Colonic mucosa (tissue), 4 donors: ENCODE measurements at places on chromosomes 12 and 14.
A peak's percentile ranks its signal among the peaks of the same experiment; 100 is the strongest.

DNA sequence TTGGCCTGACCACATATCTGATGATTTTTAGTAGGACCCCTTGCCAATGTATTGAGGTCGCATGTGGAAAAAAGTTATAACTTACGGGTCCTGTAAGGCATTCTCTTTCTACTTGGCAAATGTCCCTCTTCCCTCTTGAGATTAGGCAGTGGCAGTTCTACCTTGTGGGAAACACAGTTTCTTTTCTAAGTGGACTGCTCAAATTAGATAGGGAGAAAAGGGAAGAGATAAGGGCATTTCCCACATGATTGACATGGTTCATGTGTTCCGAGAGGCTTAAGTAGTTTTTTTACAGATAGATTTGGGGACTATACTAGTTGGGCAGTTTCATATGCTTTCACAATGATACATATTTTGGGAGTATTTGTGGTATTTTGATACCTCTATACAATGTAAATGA lies 154.7 kb downstream of the FBXL14 start:
- DNase-seq = no peak

- no peak for DNase-seq
Observed at GRCh38 chr12:100995201-100995600, 200.6 kb downstream of the ANO4 start.

DNA sequence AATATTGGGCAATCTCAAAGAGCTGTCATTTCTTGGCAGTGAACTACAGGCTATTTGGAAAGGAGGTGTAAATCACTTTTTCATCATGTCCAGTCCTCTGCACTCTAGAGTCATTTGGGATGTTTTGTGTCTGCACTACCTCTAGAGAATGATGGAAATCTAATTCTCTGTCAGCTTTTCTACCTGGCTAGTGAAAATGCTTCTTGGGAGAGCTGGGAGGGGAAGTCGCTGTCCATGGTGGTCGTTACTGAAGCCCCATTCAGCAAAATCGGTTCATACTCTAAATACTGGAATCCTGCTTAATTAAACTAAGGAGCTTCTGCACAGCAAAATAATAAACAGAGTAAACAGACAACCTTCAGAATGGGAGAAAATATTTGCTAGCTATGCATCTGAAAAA lies 251.8 kb downstream of the APAF1 start:
- no peak for DNase-seq

DNA sequence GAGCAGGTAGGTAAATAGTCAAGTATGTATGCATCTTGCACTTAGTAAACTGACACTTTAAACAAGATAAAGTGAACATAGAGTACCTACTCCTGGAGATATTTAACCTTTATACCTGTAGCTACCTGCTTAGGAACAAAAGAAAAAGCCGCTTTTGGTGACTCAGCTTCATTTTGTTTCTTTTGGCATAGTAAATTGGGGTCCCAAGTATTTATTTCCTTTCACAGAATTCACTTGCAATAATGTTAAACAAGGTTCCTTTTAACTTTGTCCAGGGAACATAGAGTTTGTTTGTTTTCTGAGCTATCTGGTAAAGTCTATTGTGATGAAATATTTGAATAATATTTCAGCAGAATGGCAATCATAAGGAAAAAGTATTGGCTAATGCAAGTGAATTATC lies 20.0 kb downstream of the SLCO1B3 start:
- no peak for DNase-seq

DNA sequence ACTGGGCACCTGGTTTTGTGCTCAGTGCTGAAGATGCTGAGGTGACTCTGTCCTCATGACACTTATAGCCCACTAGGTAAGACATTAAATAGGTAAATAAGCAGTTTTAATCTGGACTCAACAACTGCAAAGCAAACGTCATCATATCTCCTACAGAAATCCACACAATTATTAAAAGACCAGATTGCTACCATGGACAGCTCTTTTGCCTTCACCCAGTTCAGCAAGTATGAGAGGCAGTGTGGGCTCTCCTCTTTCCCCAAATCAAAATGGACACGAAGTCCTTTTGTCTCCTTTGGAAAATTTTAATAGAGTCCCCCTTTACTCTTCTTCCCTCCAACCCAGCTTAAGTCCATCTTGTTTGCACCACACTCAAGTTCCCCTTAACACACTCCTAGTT lies 171.1 kb downstream of the RPAP3 start:
- DNase-seq = no peak

DNA sequence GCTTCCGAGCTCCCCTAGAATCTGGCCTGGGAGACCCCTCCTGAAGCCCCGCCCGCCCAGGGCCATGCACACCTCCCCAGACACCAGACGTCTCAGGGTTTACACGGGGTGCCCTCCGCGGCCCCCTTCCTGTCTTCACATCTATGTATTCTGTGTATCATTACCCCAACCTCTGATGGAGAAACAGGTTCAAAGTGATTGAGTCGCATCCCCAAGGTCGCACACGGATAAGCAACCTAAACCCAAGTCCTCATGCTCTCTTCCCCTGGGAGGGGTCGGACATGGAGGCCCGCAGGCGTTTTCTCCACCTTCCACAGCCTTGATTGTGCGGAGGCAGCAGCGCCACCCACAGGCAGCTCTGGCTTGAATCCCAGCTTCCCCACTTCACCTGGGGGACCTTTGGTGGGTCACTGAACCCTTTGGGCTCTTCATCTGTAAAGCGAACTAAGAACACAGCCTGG lies 237.3 kb downstream of the BCL11B start:
- DNase-seq = no peak

GRCh38 chr12:749751-750270 lies 2.6 kb upstream of the WNK1 start:
- no peak for DNase-seq

DNA sequence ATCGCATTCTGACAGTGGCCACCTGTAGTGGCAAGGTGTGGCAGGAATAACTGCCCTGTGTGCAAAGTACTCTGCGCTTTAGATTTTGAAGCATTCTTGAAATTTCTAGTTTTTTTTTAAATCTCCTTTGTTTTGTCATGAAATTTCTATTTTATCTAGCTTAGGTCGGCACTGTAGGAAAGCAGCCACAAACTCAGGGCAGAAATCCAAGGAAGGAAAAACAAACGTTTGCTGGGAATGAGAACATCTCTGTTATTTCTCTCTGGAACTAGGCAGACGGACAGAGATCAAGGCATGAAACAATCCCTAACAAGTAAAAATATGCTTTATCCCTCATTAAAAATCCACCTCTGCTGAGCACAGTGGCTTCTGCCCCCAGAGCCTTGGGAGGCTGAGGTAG lies 1.3 kb upstream of the NR2C1 start:
- no peak for DNase-seq

DNA sequence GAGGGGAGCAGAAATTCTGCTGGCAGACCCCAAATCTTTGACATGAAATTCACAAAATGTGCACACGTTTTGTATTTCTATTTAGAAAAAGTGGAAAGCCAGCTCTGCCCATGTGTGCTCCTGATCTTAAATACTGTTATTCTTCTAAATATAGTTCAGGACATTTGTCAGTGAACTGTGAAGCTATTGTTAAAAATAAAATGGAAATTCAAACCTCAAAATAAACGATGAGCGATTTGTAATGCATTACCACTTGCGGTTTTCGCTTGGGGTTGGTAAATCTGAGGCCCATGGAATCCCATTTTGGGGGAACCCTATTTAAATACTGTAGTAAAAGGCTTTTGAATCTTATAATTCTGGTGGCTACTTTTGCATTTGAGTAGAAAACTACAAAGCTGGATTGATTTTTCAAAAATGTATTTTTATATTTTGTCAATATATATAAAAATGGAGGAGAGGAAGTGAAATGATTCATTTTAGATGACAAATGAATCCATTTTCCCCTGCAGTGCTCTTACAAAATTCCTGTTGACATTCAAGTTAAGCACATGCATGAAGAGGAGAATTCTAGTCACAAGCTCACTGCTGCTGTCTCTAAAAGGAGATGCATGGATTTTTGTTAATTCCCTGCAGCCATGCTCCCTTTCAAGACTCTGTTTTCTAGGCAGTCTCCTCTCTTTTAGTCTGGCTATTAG lies 47.1 kb downstream of the FLRT2 start:
- DNase-seq = no peak

- DNase-seq = no peak
Observed at GRCh38 chr12:11973396-11973795, 97.3 kb upstream of the BCL2L14 start.

GRCh38 chr12:102535306-102535705 lies 54.9 kb upstream of the IGF1 start:
- no peak for DNase-seq

- DNase-seq = no peak
Observed at GRCh38 chr12:122593910-122594309, 66.9 kb downstream of the KNTC1 start.

DNA sequence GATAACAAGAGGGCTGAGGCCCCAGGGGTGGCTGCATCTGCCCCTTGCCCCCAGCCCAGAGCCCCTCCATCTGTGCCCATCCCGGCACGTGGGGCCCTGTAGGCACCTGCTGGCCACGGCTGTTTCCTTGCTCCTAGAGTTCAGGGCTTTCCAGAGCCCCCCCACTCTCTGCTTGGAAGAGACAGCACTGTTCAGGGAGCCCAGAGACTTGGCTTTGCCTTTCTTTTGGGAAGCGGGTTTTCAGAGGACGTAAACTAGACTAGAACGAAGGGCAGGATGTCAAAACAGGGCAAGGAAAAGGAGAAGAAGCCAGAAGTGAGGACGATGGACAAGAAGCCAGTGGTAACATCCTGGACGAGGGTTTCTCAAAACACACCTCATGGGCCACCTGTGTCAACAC lies 163.3 kb upstream of the LHX5 start:
- no peak for DNase-seq

DNA sequence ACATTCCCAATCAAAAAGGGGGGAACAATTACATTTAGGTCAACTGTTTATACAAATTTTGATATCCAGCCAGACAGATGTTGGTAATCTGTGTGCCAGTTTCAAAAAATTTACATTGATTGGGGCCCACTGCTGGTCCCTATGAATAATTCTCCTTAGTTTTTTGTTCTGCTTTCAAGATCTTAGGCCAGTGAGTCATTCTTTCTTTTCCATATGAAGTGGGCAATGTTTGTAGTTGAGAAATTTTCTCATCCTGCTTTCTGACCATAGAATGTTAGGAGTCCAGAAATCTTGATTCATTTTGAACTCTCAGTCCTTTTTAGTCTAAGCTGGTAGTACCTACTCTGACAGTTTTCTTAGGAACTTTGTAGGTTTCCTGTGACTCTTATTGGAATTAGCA lies 244.3 kb downstream of the DIO2 start:
- no peak for DNase-seq

DNA sequence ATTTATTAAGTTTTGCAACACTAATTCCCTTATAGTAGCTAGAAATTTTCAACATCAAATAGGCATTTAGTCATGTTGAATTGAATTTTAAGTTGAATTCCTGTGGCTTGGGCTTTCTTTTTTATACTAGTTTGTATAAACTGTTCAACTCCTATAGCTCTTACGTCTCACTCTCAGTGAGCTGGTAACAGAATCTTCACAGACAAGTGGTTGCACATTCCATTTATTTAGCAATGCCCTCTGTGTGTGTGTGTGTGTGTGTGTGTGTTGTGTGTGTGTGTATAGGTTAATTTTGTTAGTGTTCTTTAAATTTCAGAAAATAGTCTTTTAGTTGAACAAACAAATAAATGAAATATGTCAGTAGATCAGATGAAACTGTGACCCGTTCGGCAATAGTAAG lies 425.0 kb downstream of the NPAS3 start:
- no peak for DNase-seq

DNA sequence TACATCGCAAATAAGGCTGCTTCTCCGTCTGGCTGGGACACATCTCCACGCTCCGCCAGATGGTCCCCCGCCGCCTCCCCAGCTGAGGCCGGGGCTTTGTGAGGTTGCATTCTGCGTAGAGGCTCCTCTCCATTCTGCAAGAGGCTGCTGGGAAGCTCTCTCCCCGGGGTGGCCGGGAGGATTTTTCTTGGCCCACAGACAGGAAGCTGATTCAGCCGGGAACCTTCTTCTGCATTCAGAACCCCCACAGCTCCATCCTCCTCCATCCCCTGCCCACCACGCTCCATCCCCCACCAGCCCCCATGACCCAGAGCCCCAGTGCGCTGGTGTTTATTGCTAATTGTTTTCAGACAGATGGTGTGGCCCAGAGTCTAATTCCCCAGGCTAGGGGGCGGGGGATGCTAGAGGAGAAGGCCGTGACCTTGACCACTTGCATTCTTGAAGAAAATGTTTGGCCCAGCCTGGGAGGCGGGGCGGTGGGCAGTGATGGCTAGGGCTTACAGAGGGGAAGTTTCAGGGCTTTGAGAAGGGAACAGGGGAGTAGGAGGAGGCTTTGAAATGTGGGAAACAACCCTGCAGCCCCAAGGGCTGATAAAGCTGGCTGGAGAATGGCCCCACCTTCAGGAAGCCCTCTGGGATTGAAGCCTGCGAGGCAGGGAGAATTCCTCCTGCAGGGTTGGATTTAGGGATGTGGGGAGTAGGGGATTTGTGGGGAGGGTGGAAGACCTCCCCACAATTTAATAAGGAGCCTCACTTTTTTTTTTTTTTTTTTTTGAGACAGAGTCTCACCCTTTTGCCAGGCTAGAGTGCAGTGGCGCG lies 88.5 kb upstream of the NCOR2 start:
- DNase-seq = peak; percentile 66

GRCh38 chr12:62862259-62862881 lies 72.6 kb downstream of the PPM1H start:
- no peak for DNase-seq

DNA sequence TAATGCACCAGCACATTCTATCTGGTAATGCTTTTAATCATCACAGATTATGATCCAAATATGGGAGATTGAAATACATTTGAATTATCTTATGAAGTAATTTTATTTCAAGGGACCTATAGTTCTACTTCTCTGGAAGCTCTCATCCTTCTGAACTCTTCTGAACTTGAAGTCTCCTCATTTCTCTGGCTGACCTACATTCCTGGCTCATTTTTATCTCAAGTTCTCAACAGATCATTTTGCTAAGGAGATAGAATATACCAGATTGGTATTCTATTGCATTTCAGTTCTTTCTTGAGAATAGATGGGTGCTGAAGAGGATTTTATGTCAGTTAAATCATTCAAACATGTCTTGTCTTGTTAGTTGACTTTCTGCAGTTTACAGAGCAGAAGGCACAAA lies 7.9 kb downstream of the HMGA2 start:
- no peak for DNase-seq

GRCh38 chr14:34733245-34733644 lies 18.9 kb upstream of the CFL2 start:
- DNase-seq = no peak

GRCh38 chr14:104942586-104942985 lies 17.9 kb downstream of the PLD4 start:
- no peak for DNase-seq

- DNase-seq = no peak
Observed at GRCh38 chr12:93803424-93803807, 126.2 kb downstream of the CRADD start.

DNA sequence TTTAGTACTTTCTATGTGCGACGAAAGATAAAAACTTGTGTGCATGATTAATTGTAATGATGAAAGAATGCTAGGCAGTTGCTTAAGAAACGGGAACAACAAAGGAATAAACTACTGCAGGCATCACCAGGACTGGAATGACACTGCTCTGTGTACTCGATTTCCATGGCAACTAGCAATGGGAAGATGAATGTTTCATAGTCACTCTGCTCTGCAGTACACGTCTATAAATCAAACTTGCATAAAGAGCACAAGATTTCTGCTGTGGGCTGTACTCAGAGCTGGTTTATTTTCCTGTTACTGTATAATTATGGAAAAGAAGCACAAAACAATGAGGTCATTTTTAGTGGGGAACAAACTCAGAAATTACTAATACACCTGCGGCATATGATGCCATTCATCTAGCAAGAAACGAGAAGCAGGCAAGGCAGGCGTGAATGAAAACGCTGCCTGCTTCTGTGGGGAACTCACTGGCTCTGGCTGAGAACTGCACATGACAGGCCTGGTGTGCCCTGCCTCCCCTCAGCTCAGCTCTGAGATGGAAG lies 41.8 kb downstream of the EFCAB11 start:
- DNase-seq = no peak

GRCh38 chr12:9711664-9712063 lies 21.2 kb downstream of the CLECL1 start:
- no peak for DNase-seq
